ENCODE measurements at places on chromosomes 11 and 22. TPM values are rescaled to one million over a fixed set of nuclear protein-coding genes. Genes with fewer than 3 reads are reported as not detected.

DNA sequence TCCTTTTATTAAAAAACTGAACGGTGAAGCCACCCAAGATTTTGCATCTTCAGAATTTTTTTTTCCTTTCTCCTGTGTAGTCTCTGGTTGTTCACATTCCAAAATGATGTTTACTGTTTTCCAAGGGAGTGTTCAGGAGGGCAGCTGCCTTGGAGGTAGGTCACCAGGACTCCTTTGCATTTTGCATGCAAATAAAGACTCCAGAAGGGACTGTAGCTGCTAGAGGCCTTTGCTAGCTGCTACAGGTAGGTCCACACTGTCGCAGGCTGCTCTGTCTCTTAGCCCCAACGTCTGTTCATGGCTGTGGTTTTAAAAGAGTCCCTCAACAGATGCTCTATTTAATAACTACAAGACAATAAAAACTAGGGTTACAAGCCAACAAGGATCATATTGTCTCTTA, 11.4 kb downstream of the CTSC start:
- H3K27ac ChIP-seq = no peak overlapping the region
- no peaks in the 10 kb centered on the region for H3K36me3 ChIP-seq
- H3K4me1 ChIP-seq = no peaks in the 10 kb centered on the region
- DNase-seq = no peak
- H3K27me3 ChIP-seq = no peaks in the 10 kb centered on the region

- no peak overlapping the region for H3K4me3 ChIP-seq
- no peak for DNase-seq
- no peaks in the 10 kb centered on the region for H3K27me3 ChIP-seq
- H3K36me3 ChIP-seq = no peaks in the 10 kb centered on the region
- H3K27ac ChIP-seq = no peak overlapping the region
Observed at GRCh38 chr11:41400819-41401382, 58.6 kb downstream of the LRRC4C start.

DNA sequence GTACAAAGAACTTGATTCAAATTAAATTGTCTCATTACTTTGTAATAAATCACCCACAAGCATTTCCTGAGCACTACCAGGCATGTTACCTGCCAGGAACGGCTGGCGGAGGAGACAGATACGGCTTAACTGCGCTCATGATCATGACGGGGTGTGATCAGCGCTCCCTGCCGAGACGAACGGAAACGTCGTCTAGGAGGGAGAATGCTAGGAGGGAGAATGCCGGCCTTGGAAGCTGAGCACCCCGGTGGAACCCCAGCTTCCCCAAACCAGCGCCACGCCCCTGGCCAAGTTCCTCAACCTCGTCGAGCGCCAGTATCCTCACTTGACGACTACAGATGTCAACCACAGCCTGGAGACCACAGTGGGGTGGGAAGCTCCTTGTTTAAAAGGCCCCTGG, 272.8 kb downstream of the CTTN start:
- H3K27me3 ChIP-seq = peaks cover 41% of the 10 kb centered on the region
- no peak for DNase-seq
- H3K36me3 ChIP-seq = no peaks in the 10 kb centered on the region
- H3K4me1 ChIP-seq = no peaks in the 10 kb centered on the region
- H3K27ac ChIP-seq = no peak overlapping the region
- H3K4me3 ChIP-seq = no peak overlapping the region

GRCh38 chr11:44877571-44878497, 72.8 kb downstream of the TP53I11 start:
- no peak overlapping the region for H3K4me3 ChIP-seq
- no peak overlapping the region for H3K27ac ChIP-seq
- peaks cover 3% of the 10 kb centered on the region for H3K4me1 ChIP-seq
- DNase-seq = no peak
- no peaks in the 10 kb centered on the region for H3K36me3 ChIP-seq

DNA sequence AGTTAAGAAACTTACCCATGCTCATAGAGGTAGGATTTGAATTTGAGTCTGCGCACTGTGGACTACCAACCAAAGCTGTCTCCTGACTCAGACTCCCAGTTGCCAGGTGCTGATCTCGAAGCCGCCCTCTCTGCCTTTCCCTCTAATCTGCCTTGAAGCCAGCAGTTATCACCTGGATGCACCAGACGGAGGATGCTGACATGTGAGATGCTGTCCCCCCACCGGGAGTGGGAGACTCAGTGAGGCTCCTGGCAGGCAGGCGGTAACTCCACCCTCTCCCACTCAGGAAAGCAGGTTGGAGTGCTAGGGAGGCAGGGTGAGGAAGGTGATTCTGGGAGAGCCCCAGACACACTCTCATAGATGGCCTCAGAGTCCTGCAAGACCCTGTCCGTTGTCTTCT, 40.4 kb downstream of the KIAA1671 start:
- H3K27ac ChIP-seq = peak overlapping the region; percentile 30
- no peaks in the 10 kb centered on the region for H3K27me3 ChIP-seq

GRCh38 chr22:39496131-39496838, 5.8 kb upstream of the MIEF1 start:
- no peaks in the 10 kb centered on the region for H3K36me3 ChIP-seq
- peaks cover 54% of the 10 kb centered on the region for H3K4me1 ChIP-seq
- no peak overlapping the region for H3K4me3 ChIP-seq
- peak overlapping the region; percentile 24 for H3K27ac ChIP-seq

- DNase-seq = no peak
- peaks cover 14% of the 10 kb centered on the region for H3K4me1 ChIP-seq
- no peaks in the 10 kb centered on the region for H3K36me3 ChIP-seq
Observed at GRCh38 chr11:85682330-85683305, 3.4 kb downstream of the CCDC89 start.

- peak overlapping the region; percentile 29 for H3K27ac ChIP-seq
- H3K36me3 ChIP-seq = no peaks in the 10 kb centered on the region
- DNase-seq = no peak
- no peak overlapping the region for H3K4me3 ChIP-seq
- H3K4me1 ChIP-seq = peaks cover 8% of the 10 kb centered on the region
Observed at GRCh38 chr11:73493956-73494598, 103.8 kb downstream of the FAM168A start.

- peaks cover 10% of the 10 kb centered on the region for H3K4me1 ChIP-seq
- H3K36me3 ChIP-seq = no peaks in the 10 kb centered on the region
- DNase-seq = no peak
- no peak overlapping the region for H3K4me3 ChIP-seq
Observed at GRCh38 chr11:128189823-128190222, 397.5 kb downstream of the ETS1 start.

DNA sequence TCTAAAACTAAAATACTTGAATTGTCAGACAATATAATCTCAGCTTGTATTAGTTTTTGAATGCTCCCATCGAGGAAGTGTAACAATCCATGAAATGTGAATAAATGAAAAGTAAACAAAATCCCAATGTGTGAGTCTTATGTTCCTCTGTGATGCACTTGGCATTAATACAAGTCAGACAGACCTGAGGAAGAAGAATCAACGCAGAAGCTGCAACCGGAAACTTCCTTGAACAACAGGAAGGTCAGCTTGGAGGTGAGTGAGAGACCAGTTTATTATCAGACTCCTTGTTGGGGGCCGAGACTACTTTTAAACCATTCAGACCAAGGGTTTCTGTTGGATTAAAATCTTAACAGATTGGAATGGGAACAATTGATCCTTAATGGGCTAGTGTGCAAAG, 24.2 kb downstream of the NUP50 start:
- peaks cover 4% of the 10 kb centered on the region for H3K4me1 ChIP-seq
- H3K27ac ChIP-seq = no peak overlapping the region
- no peak overlapping the region for H3K4me3 ChIP-seq
- DNase-seq = no peak

GRCh38 chr22:24026056-24026455, 15.0 kb downstream of the CABIN1 start:
- no peak overlapping the region for H3K4me3 ChIP-seq
- DNase-seq = peak; percentile 4
- H3K27me3 ChIP-seq = no peaks in the 10 kb centered on the region

- no peaks in the 10 kb centered on the region for H3K36me3 ChIP-seq
- H3K27me3 ChIP-seq = no peaks in the 10 kb centered on the region
- H3K4me1 ChIP-seq = no peaks in the 10 kb centered on the region
- H3K27ac ChIP-seq = no peak overlapping the region
- no peak overlapping the region for H3K4me3 ChIP-seq
- no peak for DNase-seq
Observed at GRCh38 chr11:105189581-105189980, 50.0 kb upstream of the CARD18 start.

DNA sequence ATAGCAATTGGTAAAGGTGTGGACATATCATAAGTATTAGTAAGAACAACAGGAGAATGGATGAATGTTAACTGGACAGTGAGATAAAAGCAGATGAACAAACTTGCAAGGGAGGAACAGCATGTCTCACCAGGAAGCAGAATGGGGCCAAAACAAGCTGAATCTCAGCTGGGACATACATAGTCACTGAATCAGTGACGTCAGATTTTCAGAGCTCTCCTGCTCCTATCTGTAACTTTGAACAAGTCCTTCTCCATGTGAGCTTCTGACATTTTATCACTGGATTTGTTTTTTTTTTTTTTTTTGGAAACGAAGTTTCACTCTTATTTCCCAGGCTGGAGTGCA, 118.7 kb downstream of the BBOX1 start:
- peaks cover 5% of the 10 kb centered on the region for H3K4me1 ChIP-seq
- H3K27ac ChIP-seq = no peak overlapping the region
- no peaks in the 10 kb centered on the region for H3K36me3 ChIP-seq
- no peaks in the 10 kb centered on the region for H3K27me3 ChIP-seq
- DNase-seq = no peak

- no peak for DNase-seq
- H3K36me3 ChIP-seq = no peaks in the 10 kb centered on the region
- H3K27ac ChIP-seq = no peak overlapping the region
- H3K27me3 ChIP-seq = peaks cover 50% of the 10 kb centered on the region
- peaks cover 21% of the 10 kb centered on the region for H3K4me1 ChIP-seq
Observed at GRCh38 chr11:107587306-107587979, 3.5 kb upstream of the ELMOD1 start.

GRCh38 chr11:12765428-12765827, 91.2 kb downstream of the TEAD1 start:
- peaks cover 13% of the 10 kb centered on the region for H3K36me3 ChIP-seq
- H3K4me1 ChIP-seq = peaks cover 14% of the 10 kb centered on the region
- H3K27ac ChIP-seq = no peak overlapping the region
- DNase-seq = no peak
- H3K27me3 ChIP-seq = no peaks in the 10 kb centered on the region
- H3K4me3 ChIP-seq = no peak overlapping the region

GRCh38 chr11:112837162-112837826, 123.9 kb upstream of the NCAM1 start:
- H3K27ac ChIP-seq = no peak overlapping the region
- no peaks in the 10 kb centered on the region for H3K36me3 ChIP-seq
- no peak for DNase-seq
- no peaks in the 10 kb centered on the region for H3K4me1 ChIP-seq
- H3K4me3 ChIP-seq = no peak overlapping the region
- H3K27me3 ChIP-seq = peaks cover 7% of the 10 kb centered on the region

- DNase-seq = no peak
- no peaks in the 10 kb centered on the region for H3K36me3 ChIP-seq
- H3K4me1 ChIP-seq = no peaks in the 10 kb centered on the region
- no peak overlapping the region for H3K4me3 ChIP-seq
- H3K27ac ChIP-seq = no peak overlapping the region
Observed at GRCh38 chr11:126740846-126741245, 259.7 kb downstream of the KIRREL3 start.

DNA sequence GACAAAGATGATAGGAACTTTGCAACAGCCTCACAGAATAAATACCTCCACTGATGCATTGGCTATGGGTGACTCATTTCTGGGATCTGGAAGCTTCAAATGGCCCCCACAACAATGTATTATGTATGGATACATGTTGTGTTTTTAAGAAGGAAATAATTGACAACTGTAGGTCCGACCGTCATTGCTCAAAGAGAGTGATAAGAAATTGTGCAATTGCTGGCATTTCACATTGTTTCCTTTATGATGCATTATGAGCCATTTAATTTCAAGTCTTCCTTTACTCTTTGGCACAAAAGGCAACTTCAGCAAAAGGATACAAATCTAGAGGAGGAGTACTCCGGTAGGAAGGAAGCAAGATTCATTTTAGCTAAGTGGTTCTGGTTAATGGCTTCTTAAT, 2.0 kb downstream of the ANO3 start:
- DNase-seq = no peak
- no peak overlapping the region for H3K4me3 ChIP-seq
- H3K36me3 ChIP-seq = no peaks in the 10 kb centered on the region

DNA sequence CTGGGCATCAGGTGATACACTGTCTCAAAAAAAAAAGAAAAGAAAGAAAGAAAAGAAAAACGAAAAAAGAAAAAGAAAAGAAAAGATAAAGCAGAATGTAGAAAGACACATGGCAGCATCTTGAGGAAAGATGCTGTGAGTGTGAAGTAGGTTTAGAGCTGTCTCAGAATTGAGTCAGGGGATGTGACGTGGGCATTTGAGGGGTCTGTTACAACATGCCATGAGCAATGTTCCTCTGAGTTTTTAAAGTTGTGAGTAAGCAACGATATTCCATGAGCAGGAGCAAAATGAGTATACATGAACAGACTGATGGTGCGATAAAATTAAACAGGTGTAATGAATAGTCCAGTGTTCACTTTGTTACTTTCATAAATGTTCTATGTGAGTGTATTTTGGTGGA, 11.3 kb upstream of the QSER1 start:
- no peak for DNase-seq
- H3K36me3 ChIP-seq = no peaks in the 10 kb centered on the region
- H3K27me3 ChIP-seq = no peaks in the 10 kb centered on the region
- H3K4me3 ChIP-seq = no peak overlapping the region

ALG8 gene
- 15.6 TPM for total RNA-seq

SLC16A8 gene
- total RNA-seq = not detected

OR51F2 gene
- not detected for total RNA-seq

PIWIL4 gene
- 2.1 TPM for total RNA-seq

PPP6R3 gene
- 197 TPM for total RNA-seq

P4HA3 gene
- total RNA-seq = not detected

OR6X1 gene
- total RNA-seq = not detected

LRRC75B gene
- 13.2 TPM for total RNA-seq

SCUBE1 gene
- 0.80 TPM for total RNA-seq

Data from suprapubic skin (tissue), 4 donors.